ENCODE measurements at places on chromosomes 13 and 19.

GRCh38 chr19:16201011-16201391 is 3.3 kb downstream of the AP1M1 start:
- no peak for DNase-seq

DNA sequence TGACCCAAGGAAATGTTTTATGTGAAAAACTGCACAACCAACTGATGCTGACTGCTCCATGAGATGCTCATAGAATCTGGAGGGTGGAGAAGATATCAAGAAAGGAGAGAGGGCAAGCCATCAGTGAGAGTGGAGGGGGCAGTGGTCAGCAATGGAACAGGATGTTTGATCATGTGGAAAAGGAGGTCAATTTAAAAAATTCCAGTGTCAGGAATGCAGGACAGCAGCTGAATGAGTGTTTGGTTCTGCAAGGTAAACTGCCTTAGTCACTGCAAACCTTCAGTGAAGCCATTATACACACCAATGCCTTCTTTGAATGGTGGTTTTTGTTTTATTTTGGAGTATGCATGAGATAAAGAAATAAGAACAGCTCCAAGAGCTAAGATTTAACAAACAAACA is 121.5 kb downstream of the FGF14 start:
- DNase-seq, result no peak

DNA sequence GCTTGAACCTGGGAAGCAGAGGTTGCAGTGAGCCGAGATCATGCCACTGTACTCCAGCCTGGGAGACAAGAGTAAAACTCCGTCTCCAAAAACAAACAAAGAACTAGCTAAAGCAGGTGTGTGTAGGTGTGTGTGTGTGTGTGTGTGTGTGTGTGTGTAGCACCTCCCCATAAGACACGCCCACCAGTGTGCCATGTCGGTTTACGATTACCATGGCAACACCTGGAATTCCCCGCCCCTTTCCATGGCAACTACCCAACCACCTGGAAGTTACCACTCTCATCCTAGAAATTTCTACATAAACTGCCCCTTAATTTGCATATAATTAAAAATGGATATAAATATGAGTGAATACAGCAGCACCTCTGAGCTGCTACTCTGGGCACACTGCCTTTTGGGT is 80.9 kb upstream of the ADGRE5 start:
- no peak for DNase-seq

DNA sequence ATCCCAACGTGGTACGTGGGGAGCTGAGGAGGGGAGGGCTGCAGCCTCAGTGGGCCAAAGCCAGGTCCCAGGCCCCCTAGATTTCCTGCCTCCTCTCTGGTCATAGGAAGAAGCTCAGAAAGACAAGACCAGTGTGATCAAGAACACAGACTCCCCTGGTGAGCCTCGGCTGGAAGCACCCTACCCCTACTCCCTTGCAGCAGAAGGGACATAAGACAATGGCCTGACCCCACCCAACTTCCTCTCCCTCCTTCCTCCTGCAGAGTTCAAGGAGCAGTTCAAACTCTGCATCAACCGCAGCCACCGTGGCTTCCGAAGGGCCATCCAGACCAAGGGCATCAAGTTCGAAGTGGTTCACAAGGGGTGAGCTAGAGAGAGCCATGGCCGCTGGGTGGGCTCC is 11.5 kb downstream of the PODNL1 start:
- DNase-seq, result no peak

DNA sequence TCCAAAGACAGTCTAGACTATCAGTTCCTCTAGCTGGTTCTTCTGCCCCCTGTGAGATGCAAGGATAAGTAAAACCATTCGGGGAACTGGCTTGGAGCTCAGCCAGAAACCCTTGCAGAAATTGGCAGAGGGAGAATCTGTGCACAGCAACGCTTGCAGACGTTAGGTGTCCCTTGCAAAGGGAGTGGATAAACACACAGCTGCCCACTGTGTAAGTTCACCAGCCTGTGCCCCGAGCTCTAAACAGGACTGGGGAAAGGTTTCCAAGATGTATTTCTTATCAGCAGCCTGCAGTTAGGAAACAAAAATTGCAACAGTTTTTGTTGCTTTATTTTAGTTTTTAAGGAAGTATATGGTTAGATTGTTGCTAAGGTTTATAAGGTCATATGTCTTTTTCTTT is 19.0 kb upstream of the ADGRE1 start:
- DNase-seq, result no peak

GRCh38 chr13:27481766-27482165 is 31.4 kb upstream of the MTIF3 start:
- DNase-seq, result no peak

DNA sequence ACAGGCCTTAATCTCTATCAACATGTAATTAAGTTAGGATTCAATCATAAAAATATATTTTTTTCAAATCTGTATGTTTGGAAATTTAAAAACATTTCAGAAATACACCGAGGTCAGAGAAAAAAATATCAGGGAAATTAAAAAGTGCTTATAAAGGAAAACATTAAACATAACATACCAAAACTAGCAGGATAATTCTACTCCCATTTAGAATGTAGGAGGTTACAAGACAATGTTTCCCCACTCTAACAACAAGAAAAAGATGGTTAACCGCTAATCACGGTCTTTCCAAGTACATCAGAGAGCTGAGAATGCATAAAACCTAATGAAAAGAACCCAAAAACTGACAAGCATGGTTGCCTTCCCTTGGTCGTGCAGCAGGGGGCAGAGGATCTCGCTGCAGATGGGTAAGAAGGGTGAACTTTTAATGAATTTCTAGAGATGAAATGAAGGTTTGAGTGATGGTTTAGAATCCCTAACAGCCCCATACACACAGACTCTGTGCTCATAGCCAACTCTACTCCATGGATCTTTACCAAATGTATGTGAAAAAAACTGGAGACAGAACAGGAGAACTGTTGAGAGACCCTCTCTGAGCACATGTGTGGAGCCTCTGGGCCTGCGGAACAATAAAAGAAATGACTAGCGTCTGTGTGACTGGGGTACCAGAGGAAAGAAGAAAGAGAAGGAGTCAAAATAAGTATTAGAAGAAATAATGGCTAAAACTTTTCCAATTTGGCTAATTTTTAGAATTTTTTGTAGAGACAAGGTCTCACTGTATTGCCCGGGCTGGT is 51.3 kb upstream of the LSM14A start:
- peak; percentile 70 for DNase-seq

DNA sequence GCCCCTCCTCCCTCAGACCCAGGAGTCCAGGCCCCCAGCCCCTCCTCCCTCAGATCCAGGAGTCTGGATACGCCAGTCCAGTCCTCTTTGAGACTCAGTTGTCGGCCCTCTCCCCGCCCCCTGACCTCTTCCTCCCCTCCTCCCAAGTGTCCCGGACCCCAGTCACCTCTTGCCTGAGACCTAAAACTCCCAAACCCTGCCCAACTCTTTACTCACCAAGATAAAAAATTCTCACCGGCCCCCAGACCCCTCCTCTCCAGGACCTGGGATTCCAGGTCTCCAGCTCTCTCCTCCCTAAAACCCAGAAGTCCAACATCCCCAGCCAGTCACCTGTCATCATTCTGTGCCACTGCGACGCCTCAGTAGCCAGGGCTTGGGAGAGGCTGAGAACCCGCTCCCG is 1.4 kb upstream of the HSD17B14 start:
- DNase-seq, result no peak

- no peak for DNase-seq
Measured at GRCh38 chr19:3292958-3293529, 68.6 kb downstream of the CELF5 start.

DNA sequence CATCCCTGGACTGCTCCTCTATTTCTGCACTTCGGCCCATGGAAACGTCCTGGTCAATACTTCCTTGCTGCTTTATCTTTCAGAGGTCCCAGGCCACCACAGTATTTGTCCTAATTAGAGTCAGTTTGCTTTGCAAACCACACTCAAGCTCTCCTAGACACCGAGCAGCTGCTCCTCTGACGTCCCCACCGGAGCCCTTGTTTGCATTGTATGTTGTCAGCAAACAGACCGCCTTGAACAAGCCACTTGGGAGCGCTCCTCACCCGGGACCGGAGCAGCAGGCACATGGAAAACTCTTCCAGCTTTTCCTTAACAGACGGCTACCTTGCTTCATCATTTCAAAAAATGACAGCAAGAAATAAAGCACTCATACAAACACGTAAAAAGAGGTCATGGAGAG is 51.5 kb upstream of the GTF3A start:
- DNase-seq, result no peak

DNA sequence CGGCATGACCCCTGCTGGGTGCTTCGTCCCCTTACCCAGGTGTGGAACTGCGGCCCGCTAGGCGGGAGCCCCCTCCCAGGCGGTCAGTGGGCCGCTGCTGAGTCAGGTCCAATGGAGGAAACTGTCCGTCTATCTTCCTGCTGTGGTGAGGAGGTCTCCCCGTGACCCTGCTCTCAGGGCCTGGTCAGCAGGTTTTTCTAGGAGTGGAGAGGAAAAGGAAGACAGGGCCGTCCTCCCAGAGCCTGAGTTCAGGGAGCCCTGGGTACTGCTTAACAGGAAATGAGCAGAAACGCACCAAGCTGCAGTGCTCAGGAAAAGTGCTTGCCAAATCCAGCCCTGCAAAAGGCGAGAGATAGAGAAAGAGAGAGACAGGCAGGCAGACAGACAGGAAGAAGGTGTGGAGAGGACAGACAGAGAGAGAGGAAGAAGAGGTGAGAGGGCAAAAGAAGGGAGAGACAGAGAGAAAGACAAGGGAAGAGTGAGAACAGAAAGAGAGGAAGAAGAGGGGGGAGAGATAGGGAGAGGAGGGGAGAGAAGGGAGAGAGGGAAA is 10.3 kb downstream of the SH3GL1 start:
- no peak for DNase-seq

GRCh38 chr19:16089010-16089846 is 12.9 kb downstream of the TPM4 start:
- no peak for DNase-seq

Measured in T-helper 2 cell (primary cell).